ENCODE measurements at places on chromosomes 3 and 15.

DNA sequence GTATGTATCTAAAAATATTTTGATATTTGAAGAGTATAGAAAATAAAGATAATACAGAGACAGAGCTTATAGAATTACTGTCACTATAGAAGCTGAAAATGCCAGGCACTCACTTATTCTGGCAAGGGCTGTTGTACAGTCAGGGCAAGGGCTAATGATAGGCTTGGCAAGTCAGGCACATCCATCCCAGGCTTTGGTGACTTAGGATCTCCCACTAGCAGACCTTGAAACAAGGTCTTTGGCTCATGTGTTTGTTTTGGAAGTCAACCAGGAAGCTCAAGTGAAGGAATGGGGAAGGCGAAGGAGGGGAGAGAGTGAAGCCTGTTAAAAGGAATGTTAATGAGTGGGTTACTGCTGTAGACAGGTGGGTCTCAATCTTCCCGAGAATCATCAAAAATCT lies 199.1 kb upstream of the SUCLG2 start:
- DNase-seq: no peak

DNA sequence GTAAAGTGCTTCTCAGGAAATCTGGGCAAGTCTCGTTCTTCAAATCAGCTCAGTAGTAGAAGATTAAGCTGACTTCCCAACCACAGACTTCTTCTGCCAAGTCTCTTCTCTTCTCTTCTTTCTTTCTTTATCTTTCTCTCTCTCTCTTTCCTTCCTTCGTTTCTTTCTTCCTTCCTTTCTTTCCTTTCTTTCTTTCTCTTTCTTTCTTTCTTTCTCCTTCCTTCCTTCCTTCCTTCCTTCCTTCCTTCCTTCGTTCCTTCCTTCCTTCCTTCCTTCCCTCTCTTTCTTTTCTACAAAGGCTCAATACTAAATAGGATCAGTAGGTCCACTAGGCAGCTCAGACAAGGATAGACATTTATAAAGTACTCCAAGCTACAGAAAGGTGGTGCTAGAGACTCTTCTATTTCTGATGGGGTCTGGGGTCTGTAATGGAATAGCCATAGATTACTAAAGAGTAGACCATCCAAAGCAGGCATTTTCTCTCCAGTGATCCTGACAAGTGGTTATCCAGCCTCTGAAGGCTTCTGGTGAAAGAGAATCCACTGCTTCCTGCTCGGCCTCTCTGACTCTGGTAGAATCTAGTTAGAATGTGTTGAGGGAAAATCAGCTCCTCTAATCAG lies 100.8 kb downstream of the TPRG1 start:
- no peak for DNase-seq

- no peak for DNase-seq
Observed at GRCh38 chr3:78268716-78269668, 1229.1 kb downstream of the ROBO2 start.

GRCh38 chr3:87132801-87133200 lies 94.3 kb upstream of the CHMP2B start:
- no peak for DNase-seq

DNA sequence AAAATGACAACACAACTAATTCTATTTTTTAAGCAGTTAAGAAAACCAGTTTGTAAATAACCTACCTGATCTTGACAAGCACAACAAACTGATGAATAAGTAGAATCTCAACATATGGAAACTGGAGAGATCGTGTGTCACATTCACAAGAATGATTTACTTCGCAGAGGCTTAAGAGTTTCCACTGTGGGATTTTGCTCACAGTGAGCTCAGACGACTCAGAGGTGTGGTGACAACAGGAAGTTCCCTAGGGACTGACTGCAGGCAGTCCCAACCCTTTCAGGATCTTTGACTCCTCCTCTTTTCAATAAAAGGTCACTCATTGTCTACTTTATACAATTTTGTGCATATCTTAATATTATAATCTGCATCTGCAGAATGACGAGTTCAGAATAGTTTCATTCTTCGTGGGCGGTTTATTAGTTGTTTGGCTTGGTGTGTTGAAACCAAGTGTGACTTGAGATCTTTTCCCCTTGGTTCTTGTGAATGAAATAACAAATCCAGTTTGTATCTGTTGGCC lies at the start of gene LIPH:
Gene LIPH, minus strand, starts transcription at position 231 of the 520 bp plus-strand sequence. Its CDS starts 117 bp downstream, at position 114.
- DNase-seq: no peak

- no peak for DNase-seq
Observed at GRCh38 chr3:60010781-60011180, 961.0 kb upstream of the CFAP20DC start.

DNA sequence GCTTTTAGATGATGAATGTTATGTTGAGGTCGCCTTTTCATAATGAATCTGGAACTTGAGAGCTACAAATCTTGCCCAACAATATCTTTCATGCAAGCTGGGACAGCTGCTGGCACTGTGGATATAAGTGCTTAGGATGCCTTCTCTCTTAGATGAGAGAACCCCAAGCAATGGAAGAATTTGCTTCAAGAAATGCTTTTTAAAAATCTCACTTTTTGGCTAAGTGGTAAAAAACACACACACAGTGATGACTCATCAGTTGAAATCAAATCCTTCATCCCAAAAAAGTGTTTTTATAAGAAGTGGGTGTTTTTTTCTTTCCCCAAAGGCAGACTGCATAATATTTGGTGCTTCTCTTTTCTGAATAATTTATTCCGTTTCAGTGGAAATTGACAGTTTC lies 38.4 kb upstream of the GALNT15 start:
- no peak for DNase-seq

DNA sequence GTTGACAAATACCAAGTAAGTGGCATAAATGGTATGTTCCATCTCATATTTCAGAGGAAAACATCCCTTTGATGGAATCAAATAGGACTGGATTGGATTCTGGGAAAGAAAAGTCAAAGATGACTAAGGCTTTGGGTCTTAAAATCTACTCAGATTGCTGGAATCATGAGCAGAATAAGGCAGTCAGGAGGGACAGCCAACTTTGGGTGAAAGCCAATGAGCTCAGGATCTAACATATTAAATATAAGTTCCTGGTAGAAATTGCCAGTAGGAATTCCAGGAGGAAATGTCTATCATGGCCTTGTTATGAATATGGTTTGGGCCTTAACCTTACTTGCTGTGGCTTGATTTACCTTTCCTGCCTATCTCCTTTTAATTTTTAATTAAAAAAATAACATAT lies 55.3 kb downstream of the ISL2 start:
- DNase-seq: no peak

Data from brain (organoid and tissue), 16 donors.